ENCODE measurements at places on chromosomes 2 and 18.

DNA sequence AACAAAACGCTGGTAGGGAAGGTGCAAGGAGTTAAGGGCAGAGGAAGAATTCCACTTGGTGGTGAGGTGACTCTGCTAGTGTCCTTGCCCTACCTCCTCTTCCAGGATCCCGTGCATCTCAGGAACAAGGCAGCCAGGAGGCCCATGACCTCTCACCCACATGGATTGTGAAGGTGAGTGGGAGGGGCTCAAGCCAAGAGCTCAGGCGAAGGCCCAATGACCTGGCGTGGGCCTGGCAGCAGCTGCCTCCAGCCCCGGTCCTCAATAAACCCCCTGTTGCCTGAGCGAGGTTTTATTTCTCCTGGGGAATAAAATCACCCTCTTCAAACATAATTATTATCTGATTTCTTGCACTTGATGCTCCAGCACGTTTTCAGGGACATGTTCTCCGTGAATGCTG is 28.2 kb downstream of the LAMA1 start:
- no peaks in the 10 kb centered on the region for H3K27me3 ChIP-seq
- no peaks in the 10 kb centered on the region for H3K4me1 ChIP-seq
- no peak overlapping the region for H3K27ac ChIP-seq

GRCh38 chr2:19885791-19886190 is 16.0 kb downstream of the TTC32 start:
- H3K4me3 ChIP-seq, result no peak overlapping the region
- H3K4me1 ChIP-seq, result peaks cover 5% of the 10 kb centered on the region
- no peaks in the 10 kb centered on the region for H3K27me3 ChIP-seq

DNA sequence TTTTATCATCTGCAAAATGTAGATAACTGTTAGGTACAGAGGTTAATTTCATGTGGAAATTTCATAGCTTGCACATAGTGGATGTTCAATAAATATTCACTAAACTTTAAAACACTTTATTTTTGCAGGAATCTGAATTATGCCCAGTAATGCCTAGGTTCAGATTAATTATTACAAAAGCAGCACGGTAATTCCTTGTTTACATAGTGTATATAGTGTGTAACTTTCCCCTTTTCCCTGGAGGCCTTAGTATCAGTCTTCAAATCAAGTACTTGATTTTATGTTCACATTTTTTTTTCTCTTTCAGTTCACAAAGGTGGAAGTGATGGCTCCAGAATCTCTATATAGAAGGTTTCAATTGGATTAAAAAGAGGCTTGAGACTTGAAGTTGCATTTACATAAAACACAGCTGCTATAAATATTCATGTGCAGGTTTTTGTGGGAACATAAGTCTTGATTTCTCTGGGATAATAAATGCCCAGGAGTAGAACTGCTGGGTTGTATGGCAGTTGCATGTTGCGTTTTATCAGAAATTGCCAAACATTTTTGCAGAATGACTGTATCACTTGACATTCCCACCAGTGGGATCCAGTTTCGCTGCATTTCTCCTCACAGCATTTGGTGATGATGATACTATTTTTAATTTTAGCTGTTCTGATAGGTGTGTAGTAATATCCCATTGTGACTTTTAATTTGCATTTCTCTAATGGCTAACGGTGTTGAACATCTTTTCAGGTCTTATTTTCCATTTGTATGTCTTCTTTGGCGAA is 27.6 kb upstream of the LGALSL start:
- DNase-seq, result no peak
- peaks cover 32% of the 10 kb centered on the region for H3K27me3 ChIP-seq
- H3K4me1 ChIP-seq, result no peaks in the 10 kb centered on the region
- H3K4me3 ChIP-seq, result no peak overlapping the region

- H3K36me3 ChIP-seq, result peaks cover 2% of the 10 kb centered on the region
- H3K27ac ChIP-seq, result peak overlapping the region; percentile 96
- peak overlapping the region; percentile 61 for H3K4me3 ChIP-seq
- H3K4me1 ChIP-seq, result peaks cover 23% of the 10 kb centered on the region
- DNase-seq, result peak; percentile 98
These were observed 98.6 kb upstream of the BZW1 start for GRCh38 chr2:200713003-200713703.

- no peak for DNase-seq
- no peak overlapping the region for H3K4me3 ChIP-seq
- H3K4me1 ChIP-seq, result no peaks in the 10 kb centered on the region
- peaks cover 4% of the 10 kb centered on the region for H3K36me3 ChIP-seq
- H3K27me3 ChIP-seq, result peaks cover 14% of the 10 kb centered on the region
- no peak overlapping the region for H3K27ac ChIP-seq
These were observed 23.2 kb downstream of the KCNF1 start for GRCh38 chr2:10934979-10935350.

GRCh38 chr2:144114760-144115159 is 405.2 kb downstream of the ZEB2 start:
- no peak overlapping the region for H3K4me3 ChIP-seq
- no peaks in the 10 kb centered on the region for H3K27me3 ChIP-seq
- H3K36me3 ChIP-seq, result peaks cover 30% of the 10 kb centered on the region
- no peak for DNase-seq
- no peak overlapping the region for H3K27ac ChIP-seq

GRCh38 chr2:202165208-202165607 is 73.2 kb downstream of the SUMO1 start:
- no peak overlapping the region for H3K27ac ChIP-seq
- H3K36me3 ChIP-seq, result no peaks in the 10 kb centered on the region
- no peaks in the 10 kb centered on the region for H3K27me3 ChIP-seq
- no peak overlapping the region for H3K4me3 ChIP-seq
- no peak for DNase-seq

- peaks cover 1% of the 10 kb centered on the region for H3K4me1 ChIP-seq
- no peaks in the 10 kb centered on the region for H3K27me3 ChIP-seq
- no peak overlapping the region for H3K27ac ChIP-seq
These were observed 326.2 kb upstream of the SOX11 start for GRCh38 chr2:5365871-5366461.

DNA sequence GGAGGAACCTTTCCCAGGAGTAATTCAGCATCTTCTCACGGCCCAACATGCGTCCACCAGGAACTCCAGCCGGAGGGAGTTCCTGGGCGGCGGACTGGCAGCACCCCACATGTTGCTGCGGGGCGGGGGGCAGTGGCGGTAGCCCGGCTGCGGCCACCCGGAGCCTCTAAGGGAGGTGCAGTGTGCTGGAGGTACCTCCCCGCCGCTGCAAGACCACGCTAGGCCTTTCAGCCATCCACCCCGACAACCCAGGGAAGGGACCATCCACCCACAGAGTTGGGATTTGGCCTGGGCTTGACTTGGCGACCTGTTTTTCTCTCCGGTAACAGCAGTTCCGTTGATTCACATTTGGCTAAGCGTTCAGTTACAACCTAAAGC is 625 bp downstream of the LYPD6 start:
- peaks cover 64% of the 10 kb centered on the region for H3K27me3 ChIP-seq
- no peak for DNase-seq
- H3K27ac ChIP-seq, result no peak overlapping the region
- H3K4me3 ChIP-seq, result no peak overlapping the region

- no peaks in the 10 kb centered on the region for H3K4me1 ChIP-seq
- H3K27me3 ChIP-seq, result no peaks in the 10 kb centered on the region
- no peak overlapping the region for H3K4me3 ChIP-seq
- no peak overlapping the region for H3K27ac ChIP-seq
- no peak for DNase-seq
- no peaks in the 10 kb centered on the region for H3K36me3 ChIP-seq
These were observed 481.9 kb downstream of the TMX3 start for GRCh38 chr18:68233018-68233417.

DNA sequence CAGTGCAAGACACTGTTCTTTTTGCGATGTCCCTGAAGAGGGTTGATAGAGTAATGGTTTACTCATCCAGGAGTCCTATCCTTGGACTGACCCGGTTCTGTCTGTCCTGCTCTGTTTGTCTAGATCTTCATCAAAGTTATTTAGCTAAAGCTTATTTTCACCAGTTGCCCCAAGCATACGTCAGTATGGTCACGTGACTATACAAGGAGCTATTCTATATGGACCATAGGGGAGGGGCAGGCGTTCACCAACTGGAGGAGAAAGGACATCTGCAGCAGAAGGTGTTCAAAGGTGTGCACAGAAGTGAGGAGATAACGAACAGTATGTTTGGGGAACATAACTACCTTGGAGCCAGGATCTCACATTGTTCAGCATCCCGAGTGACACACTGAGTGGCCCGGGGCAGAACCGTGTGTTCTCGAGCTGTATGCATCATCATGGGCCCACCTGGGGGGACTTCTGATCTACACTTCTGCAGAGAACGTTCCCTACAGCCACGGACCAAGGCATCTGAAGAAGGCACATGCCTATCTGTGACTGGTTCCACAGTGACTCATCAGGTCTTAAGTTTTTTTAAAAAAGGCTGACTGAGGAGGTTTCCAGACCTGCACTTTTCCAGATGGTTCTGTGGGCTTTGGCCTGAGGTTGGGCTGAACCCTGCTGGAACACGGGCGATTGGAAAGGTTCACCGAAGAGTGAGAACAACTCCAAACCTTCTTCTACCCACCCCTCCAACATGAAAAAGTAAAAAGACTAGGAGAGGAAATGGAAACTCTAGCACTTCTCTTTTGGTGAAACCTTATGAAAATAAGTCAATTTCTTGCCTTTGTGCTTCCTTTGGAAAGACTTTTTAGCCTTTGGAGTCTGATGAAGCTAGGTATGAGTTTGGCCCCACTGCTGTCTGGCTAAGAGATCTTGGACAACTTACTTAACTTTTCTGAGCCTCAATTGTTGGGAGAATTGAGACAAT is 68.6 kb upstream of the YWHAQ start:
- H3K27me3 ChIP-seq, result no peaks in the 10 kb centered on the region
- DNase-seq, result no peak
- peaks cover 50% of the 10 kb centered on the region for H3K4me1 ChIP-seq
- no peak overlapping the region for H3K4me3 ChIP-seq
- no peak overlapping the region for H3K27ac ChIP-seq

- no peak for DNase-seq
- H3K27ac ChIP-seq, result no peak overlapping the region
These were observed 35.4 kb downstream of the SLC8A1 start for GRCh38 chr2:40416486-40416885.

GRCh38 chr2:206863716-206864115 is 75.6 kb upstream of the CPO start:
- no peak for DNase-seq
- peaks cover 14% of the 10 kb centered on the region for H3K4me1 ChIP-seq
- no peaks in the 10 kb centered on the region for H3K27me3 ChIP-seq
- no peak overlapping the region for H3K27ac ChIP-seq
- H3K36me3 ChIP-seq, result no peaks in the 10 kb centered on the region

- peak overlapping the region; percentile 99 for H3K27ac ChIP-seq
- peak; percentile 61 for DNase-seq
- H3K4me1 ChIP-seq, result peaks cover 26% of the 10 kb centered on the region
- no peaks in the 10 kb centered on the region for H3K27me3 ChIP-seq
- H3K36me3 ChIP-seq, result no peaks in the 10 kb centered on the region
These were observed 96.5 kb upstream of the SERTAD2 start for GRCh38 chr2:64750001-64750816.

DNA sequence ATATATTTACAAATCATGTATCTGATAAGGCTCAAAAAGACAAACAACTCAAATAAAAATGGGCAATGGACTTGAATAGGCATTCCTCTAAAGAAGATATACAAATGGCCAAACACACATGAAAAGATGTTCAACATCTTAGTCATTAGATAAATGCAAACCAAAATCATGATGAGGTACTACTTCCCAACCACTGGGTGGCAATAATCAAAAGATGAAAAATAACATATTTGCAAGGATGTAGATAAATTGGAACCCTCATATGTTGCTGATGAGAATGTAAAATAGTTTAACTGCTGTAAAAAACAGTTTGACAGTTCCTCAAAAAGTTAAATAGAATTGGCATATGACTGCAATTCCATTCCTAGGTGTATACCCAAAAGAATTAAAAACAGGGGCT is 132.3 kb downstream of the TTC32 start:
- H3K4me3 ChIP-seq, result no peak overlapping the region
- no peaks in the 10 kb centered on the region for H3K4me1 ChIP-seq
- H3K36me3 ChIP-seq, result no peaks in the 10 kb centered on the region
- H3K27ac ChIP-seq, result no peak overlapping the region
- H3K27me3 ChIP-seq, result peaks cover 28% of the 10 kb centered on the region

DNA sequence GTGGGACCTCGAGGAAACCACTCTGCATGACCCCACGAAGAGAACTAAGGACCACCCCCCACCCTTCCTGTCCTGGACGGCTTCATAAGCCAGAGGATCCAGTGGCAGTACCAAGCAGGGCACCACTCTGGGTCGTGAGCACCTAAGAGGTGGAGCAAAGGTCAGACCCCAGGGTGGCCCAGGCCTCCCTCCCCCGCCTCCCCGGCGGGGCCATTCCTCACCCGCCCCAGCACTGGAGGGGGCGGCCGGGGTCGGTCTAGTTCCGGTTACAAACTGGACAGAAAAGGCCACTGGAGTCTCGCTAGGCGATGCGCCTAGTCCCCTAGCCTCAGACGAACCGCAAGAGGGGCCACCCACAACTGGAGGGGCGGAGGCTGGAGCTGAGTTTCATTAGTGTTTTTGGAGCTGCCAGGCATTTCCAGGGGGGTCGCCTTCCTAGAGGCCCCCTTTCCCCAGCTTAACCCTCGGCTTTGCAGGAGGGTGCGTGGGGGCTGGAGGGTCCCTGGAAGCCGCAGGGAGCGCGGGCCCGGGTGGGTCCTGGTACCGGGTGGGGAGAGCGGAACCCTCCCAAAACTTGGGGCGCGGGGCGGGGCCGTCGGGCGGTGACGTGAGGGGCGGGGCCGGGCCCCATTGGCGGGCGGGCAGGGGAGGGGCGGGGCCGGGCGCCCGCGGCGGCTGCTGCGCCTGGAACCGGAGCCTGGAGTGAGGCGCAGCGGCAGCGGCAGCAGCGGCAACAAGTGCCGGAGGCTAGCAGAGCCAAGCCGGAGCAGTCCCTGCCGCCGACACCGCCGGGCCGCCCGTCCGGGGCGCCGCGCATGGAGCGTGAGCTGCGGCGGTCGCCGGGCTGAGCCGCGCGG is at the start of gene B3GNT2:
Gene B3GNT2, plus strand, starts transcription at position 695 of the 857 bp plus-strand sequence. CDS start 26,106 bp downstream, outside the sequence.
- peak within 1 kb of the TSS; percentile 95 for H3K27ac ChIP-seq
- H3K4me3 ChIP-seq, result peak within 1 kb of the TSS; percentile 76
- DNase-seq, result peak; percentile 87
- H3K27me3 ChIP-seq, result no peaks in the 10 kb centered on the region
- peaks cover 3% of the 10 kb centered on the region for H3K36me3 ChIP-seq
- H3K4me1 ChIP-seq, result peaks cover 35% of the 10 kb centered on the region

DNA sequence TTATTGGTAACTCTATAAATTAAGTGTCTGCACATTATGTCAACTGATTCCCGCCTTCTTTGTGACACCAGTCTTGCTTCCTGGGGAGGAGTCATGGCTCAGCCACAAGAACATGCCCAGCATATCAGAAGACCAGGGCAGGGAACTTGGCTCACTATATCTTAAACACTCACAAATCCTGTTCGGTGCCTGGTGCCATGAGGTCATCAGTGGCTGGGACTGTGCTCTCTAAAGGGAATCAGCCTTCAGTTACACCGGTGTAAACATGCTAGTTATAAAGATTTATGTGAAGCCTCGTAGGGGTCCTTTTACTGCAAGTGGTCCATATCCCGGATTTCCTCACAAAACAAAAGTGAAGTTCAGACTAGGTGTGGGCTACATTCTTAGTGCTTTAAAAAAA is 73.1 kb upstream of the ZNF521 start:
- no peak overlapping the region for H3K27ac ChIP-seq
- no peak overlapping the region for H3K4me3 ChIP-seq
- H3K4me1 ChIP-seq, result no peaks in the 10 kb centered on the region
- no peak for DNase-seq

GRCh38 chr2:28135799-28136198 is 245.3 kb downstream of the BABAM2 start:
- H3K4me1 ChIP-seq, result peaks cover 26% of the 10 kb centered on the region
- DNase-seq, result no peak
- no peaks in the 10 kb centered on the region for H3K27me3 ChIP-seq
- H3K4me3 ChIP-seq, result no peak overlapping the region

Measured in activated CD8-positive, alpha-beta memory T cell treated with anti-CD3 and anti-CD28 coated beads, Interleukin-2, amount 10 ng/mL, durations not matched to agents 7 days and 5 days (primary cell).